Activated T-cell treated with anti-CD3 and anti-CD28 coated beads for 1 hour (primary cell): ENCODE measurements at places on chromosomes 5 and 9.

DNA sequence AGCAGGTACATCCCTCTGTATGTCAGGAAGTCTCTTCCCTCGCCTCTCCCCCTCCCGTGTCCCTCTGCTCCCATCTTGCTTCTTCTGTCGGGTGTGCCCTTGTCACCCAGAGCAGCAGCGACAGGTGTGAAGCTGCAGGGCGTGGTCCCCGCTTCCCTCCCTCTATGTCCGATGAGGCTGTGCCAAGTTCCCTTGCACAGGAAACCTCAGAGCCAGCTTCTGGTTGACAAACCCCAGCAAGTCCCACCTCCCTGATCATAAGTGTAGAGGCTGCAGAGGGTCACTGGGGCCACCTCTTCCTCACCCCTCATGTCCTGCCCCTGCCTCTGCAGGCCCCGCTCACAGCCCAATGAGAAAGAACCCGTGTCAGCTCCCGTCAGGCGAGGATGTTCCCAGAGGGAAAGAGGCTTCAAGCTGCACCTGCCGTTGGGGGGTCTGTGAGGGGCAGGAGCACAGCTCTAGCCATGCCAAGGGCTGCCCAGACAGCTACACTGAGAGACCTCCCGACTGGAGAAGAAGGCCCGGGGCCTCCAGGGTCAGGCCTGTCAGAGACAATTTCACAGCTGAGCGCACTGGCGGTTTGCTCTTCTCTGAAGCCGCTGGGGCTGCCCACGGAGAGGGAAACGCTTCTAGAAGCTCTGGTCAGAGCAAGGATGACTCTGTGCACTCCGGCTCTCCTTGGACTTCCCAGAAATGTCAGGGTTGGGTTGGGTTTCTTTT, 73.3 kb downstream of the AK8 start:
- DNase-seq = no peak

DNA sequence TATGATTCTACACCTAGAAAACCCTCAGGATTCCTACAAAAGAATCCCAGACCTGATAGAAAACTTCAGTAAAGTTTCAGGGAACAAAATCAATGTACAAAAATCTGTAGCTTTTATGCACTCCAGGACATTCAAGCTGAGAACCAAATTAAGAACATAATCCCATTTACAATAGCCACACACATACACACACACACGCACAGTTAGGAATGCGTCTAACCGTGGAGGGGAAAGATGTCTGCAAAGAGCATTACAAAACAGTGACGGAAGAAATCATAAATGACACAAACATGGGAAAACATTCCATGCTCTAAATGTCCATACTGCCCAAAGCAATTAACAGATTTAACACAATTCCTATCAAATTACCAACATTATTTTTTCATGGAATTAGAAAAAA, 51.4 kb upstream of the CAST start:
- no peak for DNase-seq

DNA sequence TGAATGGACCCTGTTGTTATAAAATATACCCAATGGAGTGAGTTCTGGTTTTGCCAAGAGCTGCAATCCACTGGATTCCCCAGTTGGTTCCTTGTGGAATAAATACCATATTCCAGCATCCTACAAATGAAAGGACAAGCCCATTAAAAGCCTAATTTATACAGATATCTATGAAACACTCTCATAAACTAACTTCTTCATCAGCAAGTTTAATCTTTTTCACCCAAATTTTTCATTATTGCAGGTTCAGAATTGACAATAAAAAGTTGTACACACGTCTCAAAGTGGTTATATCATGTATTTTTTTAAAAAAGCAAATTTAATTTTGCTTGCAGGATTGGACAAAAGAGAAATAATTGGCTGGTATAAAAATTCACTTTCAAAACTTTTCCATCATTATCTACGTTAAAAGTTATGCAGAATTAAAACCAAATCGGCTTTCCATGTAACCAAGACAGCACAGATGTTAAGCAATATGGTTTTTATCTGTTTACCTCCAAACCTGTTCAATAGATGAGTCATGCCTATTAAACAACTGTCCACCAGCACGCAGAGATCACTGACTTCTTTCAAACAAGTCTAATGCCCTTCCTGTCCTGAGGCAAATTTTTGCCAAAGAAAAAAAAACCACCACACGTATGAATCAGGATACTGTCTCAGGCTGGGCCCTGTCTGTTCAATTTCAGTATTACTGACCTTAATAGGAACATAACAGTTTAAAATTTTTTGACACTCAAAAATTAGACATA, 42.5 kb downstream of the CEMIP2 start:
- DNase-seq = no peak

- no peak for DNase-seq
These were observed 306.8 kb upstream of the DMAC1 start for GRCh38 chr9:8106362-8106761.

GRCh38 chr5:113358696-113359095, 76.1 kb downstream of the TSSK1B start:
- no peak for DNase-seq

GRCh38 chr5:137448868-137449267, 50.3 kb downstream of the SPOCK1 start:
- DNase-seq = no peak

GRCh38 chr9:15374825-15375224, 47.9 kb upstream of the SNAPC3 start:
- no peak for DNase-seq

DNA sequence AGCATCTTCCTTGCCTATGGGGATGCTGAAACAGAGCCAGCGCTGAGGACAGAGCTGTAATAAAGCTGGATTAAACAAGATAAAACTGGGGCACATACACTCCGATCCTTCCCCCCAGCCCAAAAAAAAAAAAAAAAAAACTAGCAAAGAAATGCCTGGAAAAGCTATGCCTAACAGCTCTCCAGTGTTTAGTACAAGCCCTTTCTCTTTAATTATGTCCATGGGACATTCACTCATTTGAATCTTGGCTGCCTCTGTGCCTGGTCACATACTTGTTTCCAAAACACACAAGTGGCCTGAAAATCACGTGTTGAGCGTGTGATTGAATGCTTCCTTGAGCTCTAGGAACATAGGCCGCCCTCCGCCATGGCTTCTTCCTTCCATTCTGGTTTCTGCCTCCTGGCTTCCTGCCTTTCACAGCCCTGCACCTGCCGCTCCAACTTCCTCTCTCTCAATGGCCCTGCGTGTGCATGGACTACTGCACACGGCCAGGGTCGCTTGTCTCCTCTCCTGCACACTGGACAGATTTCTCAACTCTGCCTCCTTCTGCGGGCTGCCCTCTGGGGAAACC, 111.0 kb upstream of the RETREG1 start:
- DNase-seq = no peak

GRCh38 chr5:125891061-125891725, 532.0 kb upstream of the GRAMD2B start:
- no peak for DNase-seq
